ENCODE measurements at places on chromosomes 5 and 9.

GRCh38 chr5:40276426-40277102, 403.2 kb upstream of the PTGER4 start:
- DNase-seq: no peak

GRCh38 chr9:126956917-126957686, 42.5 kb downstream of the RALGPS1 start:
- DNase-seq: peak; percentile 80

DNA sequence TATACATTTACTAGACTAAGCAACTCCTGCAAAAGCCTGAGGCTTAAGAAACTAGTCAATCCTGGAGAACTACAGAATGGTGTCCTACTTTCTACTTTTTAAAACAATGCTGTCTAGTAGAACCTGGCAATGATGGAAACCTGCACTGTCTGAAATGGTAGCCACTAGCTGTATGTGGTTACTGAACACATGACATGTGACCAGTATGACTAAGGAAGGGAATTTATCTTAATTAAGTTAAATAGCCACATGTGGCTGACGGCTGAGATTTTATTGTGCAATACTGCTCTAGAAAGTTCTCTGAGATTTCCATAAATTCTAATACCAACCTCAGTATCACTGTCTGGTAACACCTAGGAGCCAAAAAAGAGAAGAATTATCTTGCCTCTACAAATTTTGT, 44.9 kb upstream of the RAPGEF6 start:
- DNase-seq: peak; percentile 66

GRCh38 chr5:36198281-36198680, 43.4 kb downstream of the NADK2 start:
- DNase-seq: peak; percentile 6

GRCh38 chr5:126182971-126183695, 240.1 kb upstream of the GRAMD2B start:
- no peak for DNase-seq

GRCh38 chr5:90111364-90112032, 298.1 kb downstream of the CETN3 start:
- DNase-seq: peak; percentile 41

- peak; percentile 66 for DNase-seq
Observed at GRCh38 chr9:1173211-1173610, 123.1 kb downstream of the DMRT2 start.

GRCh38 chr5:43000111-43000840, 39.8 kb downstream of the ANXA2R start:
- DNase-seq: peak; percentile 35

DNA sequence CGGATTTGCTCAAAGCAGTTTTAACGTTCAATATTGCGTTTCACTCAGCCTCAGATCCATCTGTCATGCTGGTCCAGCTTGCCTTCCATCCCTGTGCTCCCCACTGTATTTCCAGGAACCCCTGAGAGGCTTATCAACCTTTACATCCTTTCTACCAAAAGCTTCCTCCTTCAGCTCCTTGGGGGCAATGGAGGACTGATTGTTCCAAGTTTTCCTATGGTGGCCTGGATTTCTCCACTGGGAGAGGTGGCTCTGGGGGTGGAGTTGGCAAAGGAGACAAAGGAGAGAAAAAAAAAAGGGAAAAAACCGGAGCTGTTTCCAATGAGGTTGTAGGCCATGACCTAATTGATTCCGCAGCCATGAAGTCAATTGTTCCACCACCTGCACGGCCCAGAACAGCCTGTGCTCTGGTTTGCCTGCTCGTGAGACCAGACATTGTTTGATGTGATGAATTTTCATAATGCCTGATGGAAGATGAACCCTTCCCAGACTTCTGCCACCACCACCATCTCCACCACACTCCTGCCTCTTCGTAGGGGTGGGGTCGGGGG, 54.1 kb downstream of the ABLIM3 start:
- DNase-seq: no peak

- DNase-seq: no peak
Observed at GRCh38 chr5:55104946-55105701, 2.7 kb downstream of the GZMA start.

DNA sequence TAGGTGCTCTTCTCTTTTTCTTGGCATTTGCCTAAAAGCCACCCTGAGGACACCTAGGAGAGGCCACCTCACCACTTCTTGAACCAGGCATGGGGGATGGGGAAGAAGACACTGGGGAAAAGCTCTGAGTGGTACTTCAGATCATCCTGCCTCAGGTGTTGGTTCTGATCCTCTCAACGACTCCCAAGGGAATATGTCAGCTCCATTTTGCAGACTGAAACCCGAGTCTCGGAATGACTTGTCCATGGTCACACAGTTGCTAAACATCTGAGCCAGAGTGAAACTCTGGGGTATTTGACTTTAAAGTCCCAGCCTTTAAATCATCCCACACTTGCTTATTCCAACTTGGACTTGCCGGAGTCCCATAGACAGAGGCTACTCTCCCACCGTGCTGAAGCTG, 120.6 kb upstream of the GABRP start:
- no peak for DNase-seq

GRCh38 chr9:71918419-71918818, 7.0 kb downstream of the C9orf85 start:
- no peak for DNase-seq

DNA sequence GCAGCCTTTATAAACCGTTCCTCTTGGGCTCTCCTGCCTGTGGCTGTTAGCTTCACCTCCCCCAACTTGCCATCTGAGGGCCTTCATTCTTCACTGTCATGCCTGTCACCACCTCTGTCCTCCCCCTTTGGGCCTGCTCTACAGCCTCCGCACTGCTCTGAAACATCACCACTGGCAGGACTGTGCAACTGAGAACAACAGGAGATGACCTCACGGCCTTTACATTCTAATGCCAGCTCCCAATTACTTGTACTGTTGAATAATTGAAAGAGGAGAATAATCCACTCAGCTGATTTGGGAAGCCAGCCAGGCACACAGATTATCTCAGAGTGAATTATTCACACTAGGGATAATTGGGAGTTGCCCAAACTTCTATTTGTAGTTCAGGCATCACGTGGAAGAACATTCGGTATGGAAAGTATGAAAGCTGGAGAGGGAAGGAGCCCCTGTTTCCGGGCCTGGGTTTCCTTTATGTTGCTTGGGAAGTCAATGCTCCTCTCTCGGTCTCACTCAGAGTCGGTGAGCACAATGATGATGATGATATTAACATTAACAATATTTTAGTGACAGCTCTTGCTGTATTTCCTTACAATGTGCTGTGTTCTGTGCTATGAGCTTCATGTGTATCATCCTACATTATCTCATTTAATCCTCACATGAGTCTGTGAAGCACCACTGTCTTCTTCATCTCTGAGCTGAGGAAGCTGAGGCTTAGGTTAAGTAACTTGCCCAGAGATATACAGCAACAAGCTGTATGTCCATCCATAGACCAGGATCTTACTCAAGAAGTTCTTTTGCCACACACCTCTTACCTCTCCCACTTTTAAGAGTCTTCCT, 99.3 kb upstream of the LRRTM2 start:
- peak; percentile 73 for DNase-seq

DNA sequence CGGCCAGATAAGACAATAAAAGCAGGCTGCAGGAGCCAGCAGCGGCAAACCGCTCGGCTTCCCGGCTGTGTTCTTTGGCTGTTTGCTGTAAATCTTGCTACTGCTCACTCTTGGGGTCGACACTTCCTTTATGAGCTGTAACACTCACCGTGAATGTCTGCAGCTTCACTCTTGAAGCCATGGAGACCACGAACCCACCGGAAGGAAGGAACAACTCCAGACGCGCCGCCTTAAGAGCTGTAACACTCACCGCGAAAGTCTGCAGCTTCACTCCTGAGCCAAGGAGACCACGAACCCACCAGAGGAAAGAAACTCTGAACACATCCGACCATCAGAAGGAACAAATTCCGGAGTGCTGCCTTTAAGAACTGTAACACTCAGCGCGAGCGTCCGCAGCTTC, 451.7 kb downstream of the AGTPBP1 start:
- no peak for DNase-seq

GRCh38 chr5:38680094-38680825, 123.8 kb upstream of the LIFR start:
- no peak for DNase-seq

- no peak for DNase-seq
Observed at GRCh38 chr9:33690143-33690933, 105.0 kb upstream of the PRSS3 start.

DNA sequence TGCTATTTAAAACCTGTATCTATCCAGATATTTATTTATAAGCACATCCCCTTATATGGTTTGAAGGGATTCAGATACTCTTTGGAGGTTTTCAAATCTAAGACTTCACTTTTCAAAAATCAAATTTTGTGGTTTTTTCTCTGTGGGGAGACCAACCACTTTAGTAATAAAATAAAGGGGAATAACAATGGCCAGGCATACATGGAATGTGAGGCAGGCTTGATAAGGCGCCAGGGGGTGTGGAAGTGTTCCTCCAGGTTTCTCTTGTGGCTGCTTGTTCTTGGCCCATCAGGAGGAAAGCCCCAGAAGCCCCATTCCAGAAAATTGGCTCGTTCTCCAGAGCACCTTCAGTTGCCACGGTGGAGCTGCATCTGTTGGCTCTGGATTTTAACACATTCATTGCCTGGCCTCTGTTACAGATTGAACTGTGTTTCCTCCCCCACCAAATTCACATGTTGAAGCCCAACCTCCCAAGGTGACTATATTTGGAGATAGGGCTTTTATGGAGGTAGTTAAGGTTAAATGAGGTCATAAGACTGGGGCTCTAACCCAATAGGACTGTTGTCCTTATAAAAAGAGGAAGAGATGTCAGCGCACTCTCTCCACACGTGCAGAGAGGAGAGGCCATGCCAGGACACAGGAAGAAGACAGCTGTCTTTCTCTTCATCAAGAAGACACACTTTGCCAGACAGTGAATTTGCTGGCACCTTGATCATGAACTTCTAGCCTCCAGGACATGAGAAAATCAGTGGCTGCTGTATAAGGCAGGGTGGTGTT, 195.9 kb downstream of the TMEM38B start:
- DNase-seq: peak; percentile 16

GRCh38 chr9:133331221-133331620, 4.8 kb downstream of the SURF6 start:
- DNase-seq: no peak

DNA sequence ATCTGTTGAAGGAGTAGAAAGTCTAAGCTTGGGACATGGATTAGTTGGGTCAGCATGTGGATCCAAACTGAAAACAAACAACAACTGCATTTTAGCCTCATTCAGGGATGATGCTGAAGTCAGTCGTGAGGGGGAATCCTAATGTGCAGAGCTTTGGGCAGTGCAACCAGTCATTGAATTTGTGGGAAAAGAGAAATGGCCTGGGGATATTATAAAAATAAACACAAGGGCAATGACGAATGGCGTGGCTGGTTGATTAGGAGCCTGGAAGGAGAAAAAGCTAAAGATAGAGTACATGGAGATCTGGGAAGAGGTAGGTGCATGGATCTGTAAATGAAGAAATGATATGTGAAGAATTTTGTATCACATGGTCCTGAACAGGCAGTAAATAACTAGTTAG, 477.6 kb downstream of the TLE1 start:
- no peak for DNase-seq

GRCh38 chr5:65835191-65835590, 91.2 kb upstream of the ERBIN start:
- DNase-seq: no peak

GRCh38 chr5:124444147-124444775, 302.2 kb downstream of the ZNF608 start:
- no peak for DNase-seq

DNA sequence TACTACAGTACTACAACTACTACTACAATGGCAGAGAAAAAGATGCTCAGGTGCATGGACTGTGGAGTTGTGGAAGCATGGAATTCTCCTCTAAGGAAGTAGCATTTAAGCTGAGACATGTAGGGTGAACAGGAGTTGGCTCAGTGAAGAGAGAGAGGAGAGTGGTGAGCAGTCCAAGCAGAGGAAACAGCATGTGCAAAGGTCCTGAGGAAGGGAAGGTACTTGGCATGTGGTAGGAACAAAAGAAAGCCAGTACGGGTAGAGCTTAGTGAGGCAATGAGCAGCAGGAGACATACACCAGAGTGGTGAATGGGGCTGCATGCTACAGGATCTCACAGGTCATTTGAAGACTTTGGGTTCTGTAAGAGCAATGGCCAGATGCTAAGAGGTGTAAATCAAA, 41.4 kb upstream of the GLRA1 start:
- DNase-seq: no peak

GRCh38 chr9:125400725-125401716, 139.4 kb downstream of the GAPVD1 start:
- DNase-seq: no peak

GRCh38 chr9:121885345-121885901, 207.7 kb downstream of the TTLL11 start:
- no peak for DNase-seq

GRCh38 chr5:157215514-157216167, 35.0 kb downstream of the ITK start:
- peak; percentile 2 for DNase-seq

GRCh38 chr5:124401476-124402143, 344.8 kb downstream of the ZNF608 start:
- DNase-seq: no peak

- DNase-seq: no peak
Observed at GRCh38 chr5:37945446-37945845, 105.6 kb upstream of the GDNF start.

DNA sequence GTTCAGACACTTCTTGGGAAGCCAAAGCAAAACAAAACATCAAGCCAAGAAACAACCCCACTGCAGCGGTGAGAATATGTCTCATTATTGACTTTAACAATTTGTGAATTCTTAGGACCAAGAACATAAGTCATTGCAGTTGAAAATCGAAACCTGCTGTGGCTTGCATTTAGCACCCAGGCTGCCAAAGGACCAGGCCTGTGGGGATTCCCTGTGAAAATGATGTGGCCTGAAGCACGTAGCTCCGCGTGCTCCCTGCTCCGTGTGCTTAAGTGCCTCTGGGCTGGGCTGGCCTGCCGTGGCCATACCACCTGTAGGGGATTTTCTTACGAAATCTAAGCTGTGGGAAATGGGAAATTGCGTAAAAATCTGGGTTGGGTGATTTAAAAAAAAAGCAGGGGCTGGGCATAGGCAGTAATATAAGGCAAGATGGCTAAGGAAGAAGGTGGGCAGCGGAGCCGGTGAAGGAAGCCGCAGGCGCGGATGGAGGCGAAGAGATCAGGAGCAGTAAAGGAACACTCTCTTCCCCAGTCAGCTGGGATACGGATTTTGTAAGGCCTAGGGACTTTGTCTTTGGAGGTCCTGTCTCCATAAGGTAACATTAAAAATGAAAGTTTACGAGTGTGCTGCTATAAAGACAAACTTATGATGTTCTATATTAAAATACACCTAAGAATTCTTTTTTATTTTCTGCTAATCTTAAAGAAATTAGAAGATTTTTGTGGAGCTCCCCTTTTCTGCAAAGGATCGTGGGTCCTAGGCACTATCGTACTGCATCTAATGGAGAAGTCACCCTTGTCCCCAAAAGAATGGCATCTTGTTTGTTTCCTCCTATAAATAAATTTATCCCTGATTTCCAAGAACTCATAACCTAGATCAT, 189.6 kb upstream of the SEMA6A start:
- DNase-seq: peak; percentile 43

All from fibroblast of skin of scalp (primary cell).